ENCODE measurements at places on chromosomes 11 and 22.

DNA sequence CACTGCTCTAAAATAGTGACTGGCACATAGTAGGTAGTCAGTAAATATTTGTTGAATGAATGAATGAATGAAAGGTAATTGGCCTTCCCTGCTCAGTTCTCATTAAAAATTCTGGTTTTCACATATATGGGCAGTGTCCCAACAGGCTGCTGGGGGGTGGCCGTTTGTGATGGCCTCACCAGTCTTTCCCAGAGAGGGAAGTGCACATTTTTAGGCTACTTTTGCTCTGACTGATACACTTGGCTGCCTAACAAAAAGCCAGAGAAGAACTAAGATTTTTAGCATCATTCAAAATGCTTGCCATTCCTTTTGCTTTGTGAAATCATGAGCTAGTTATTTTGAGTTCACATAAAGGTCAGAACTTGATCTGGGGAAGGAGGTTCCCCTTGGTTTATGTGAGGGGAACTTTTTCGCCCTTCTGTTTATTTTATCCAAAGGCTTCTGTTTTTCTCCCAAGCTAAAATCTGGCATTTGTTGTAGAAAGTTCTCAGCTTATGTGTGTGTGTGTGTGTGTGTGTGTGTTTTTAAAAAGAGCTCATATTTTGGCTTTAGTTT lies 83.1 kb downstream of the PTPRJ start:
- DNase-seq = no peak

- DNase-seq = no peak
These were observed 8.9 kb downstream of the TRPM5 start for GRCh38 chr11:2435288-2436012.

DNA sequence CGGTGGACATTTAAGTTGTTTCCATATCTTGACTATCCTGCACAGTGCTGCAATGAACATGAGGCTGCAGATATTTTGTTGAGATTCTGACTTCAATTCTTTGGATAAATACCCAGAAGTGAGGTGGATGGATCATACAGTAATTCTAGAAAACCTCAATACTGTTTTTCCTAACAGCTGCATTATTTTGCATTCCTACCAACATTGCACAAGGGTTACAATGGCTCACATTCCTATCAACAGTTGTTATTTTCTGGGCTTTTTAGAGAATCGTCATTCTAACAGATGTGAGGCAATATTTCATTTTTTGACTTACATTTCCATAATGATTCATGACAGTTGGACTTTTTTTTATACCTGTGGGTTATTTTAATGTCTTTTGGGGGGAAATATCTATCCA lies 716.9 kb upstream of the ANO3 start:
- no peak for DNase-seq

GRCh38 chr22:30056015-30056414 lies 24.2 kb upstream of the HORMAD2 start:
- no peak for DNase-seq

GRCh38 chr11:32374261-32374711 lies 61.1 kb downstream of the WT1 start:
- DNase-seq = no peak

- no peak for DNase-seq
These were observed 107.2 kb downstream of the TSPAN18 start for GRCh38 chr11:44833877-44834452.

- peak; percentile 31 for DNase-seq
These were observed at the start of gene RTN4R for GRCh38 chr22:20268279-20269012. TSS of gene RTN4R (minus strand) at chr22:20268318. CDS start at chr22:20268092, 226 bp downstream.

- DNase-seq = no peak
These were observed 36.9 kb upstream of the MAPK1 start for GRCh38 chr22:21904250-21904789.

- no peak for DNase-seq
These were observed 4.7 kb upstream of the LGR4 start for GRCh38 chr11:27477243-27477642.

DNA sequence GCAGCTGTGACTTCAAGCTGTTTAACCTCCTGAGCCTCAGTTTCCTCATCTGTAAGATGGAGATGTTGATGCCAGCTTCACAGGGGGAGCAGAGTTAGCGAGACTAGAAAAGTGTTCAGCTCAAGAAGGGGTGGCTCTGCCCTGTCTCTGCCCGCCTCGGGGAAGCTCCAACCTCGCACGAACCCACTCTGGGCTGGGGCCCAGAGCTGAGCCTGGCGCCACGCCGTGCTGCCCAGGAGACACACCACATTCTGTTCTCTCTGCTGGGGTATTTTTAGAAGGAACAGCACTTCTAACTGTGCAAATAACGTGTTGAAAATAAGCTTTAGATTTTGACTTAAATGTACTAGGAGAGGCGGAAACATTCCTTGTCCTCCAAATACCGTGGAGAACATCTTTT lies 74.1 kb downstream of the PHF21B start:
- no peak for DNase-seq

DNA sequence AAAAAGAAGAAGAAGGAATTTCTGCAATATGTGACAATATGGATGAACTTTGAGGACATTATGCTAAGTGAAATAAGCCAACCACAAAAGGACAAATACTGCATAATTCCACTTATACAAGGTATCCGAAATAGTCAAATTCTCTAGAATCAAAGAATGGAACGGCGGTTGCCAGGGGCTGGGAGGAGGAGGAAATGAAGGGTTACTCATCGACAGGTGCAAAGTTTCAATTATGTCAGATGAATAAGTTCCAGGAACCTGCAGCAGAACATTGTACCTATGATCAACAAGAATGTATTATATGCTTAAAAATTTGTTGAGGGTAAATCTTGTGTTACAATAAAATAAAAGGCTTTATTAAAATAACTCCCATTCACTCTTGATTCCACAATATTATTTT lies 49.0 kb downstream of the SC5D start:
- no peak for DNase-seq

- no peak for DNase-seq
These were observed 189.8 kb downstream of the KIRREL3 start for GRCh38 chr11:126810776-126811175.

- no peak for DNase-seq
These were observed 860 bp downstream of the TMEM184B start for GRCh38 chr22:38271927-38272372.

DNA sequence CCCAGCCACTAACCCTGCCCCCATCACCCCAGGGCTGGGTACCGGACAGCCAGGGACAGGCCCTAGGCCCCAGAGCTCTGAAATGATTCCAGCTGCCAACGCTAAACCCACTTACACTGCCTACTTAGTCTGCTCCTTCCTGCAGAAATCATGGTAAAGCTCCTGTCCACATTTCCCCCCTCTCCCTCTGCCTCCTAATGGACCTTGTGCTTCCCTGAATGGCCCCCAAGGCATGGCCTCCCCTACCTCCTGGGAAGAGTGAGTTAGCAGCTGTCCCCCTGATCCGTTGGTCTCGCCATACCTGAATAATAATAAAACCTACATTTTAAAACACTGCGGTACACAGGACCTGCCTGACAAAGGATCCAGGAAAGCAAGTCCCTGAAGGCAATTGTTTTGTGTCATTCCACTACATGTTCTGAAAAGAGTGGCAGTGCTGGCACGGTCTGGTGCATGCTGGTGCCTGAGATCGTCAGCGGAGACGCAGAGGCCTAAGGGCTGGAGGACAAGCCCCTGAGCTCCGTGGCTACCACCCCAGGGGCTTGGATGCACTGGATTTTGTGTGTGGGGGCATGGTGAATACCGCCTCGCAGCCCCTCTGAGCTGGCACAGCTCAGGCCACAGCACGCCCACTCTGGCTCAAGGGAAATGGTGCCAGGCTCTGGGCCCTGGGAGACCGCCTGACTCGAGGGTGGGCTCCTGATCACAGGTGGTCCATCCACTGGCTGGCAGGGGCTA lies 186.3 kb downstream of the CTTN start:
- DNase-seq = no peak

GRCh38 chr22:36435516-36436415 lies 45.7 kb downstream of the TXN2 start:
- no peak for DNase-seq

DNA sequence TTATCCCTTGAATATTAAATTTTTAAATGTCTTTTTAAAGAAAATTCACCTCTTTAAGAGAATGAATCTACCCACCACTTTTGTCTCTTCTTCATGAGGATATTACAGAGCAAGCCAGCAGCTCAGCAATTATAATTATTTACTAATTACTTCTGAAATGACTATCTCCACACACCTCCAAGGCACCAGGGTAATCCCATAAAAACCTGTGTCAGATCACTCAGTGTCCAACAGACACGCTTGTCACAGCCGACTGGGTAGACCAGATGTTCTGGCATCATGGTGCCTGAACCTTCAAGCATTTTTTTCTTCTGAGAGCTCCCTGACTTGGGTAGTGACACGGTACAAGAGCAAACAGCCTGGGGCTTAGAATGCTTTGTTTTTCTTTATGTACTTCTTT lies 61.4 kb downstream of the EFCAB6 start:
- no peak for DNase-seq

GRCh38 chr11:125091247-125091876 lies 20.1 kb downstream of the TMEM218 start:
- peak; percentile 21 for DNase-seq

- no peak for DNase-seq
These were observed 1.4 kb downstream of the MFNG start for GRCh38 chr22:37484480-37485394.

DNA sequence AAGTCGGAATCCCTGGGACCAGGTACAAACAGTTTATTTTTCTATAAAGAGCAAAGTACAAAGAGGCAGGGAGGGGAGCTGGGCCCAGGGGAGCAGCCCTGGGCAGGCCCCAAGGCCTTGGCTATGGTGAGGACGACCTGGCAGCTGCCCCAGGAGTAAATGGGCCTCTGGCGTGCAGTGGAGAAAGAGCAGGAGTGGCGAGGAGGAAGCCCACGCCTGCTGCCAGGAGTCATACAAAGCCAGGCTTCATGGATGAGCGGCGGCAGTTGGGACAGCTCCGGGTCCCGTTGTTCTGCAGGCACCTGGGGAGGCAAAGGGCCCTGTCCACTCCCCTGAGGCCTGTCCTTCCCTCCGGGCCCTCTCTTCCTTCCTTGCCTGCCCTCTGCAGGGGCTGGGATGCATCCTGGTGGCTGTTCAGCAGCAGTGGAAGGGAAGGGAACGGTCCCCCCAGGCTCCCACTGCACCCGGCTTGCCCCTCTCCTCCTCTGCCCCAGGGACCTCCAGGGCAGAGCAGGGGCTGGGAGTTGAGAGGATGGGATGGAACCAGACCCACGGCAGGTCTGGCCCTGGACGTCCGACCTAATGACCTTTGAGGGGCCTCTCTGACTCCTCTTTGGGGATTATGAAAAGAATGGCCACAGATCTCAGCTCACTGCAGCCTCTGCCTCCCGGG lies 11.1 kb downstream of the RAPSN start:
- no peak for DNase-seq

- DNase-seq = no peak
These were observed 65.2 kb upstream of the A4GALT start for GRCh38 chr22:42785706-42786499.

- no peak for DNase-seq
These were observed 4.0 kb upstream of the SGSM1 start for GRCh38 chr22:24801901-24802465.

DNA sequence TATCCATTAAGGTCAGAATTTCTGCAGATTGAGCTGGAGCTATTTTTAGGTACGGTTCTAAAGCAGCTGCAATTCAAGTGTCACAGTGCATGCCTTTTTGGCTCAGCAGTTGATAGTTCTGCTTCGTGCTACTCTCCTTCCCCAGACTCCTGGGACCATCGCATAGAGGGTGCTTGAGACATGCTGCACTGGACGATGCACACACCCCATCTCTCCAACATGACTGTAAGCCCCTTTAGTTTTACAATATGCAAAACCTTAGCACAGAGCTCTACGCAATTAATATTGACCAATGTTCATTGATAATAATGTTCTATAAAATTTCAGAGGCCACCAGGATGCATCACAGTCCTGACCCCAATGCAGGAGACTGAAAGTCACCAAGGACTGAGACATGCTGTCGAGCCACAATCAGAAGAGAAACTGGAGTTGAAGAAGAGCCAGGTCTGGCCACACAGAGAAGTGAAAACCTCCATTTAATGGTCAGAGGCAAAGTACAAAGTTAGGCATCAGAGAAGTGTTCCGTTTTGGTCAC lies 120.9 kb upstream of the ZC3H12C start:
- DNase-seq = no peak

DNA sequence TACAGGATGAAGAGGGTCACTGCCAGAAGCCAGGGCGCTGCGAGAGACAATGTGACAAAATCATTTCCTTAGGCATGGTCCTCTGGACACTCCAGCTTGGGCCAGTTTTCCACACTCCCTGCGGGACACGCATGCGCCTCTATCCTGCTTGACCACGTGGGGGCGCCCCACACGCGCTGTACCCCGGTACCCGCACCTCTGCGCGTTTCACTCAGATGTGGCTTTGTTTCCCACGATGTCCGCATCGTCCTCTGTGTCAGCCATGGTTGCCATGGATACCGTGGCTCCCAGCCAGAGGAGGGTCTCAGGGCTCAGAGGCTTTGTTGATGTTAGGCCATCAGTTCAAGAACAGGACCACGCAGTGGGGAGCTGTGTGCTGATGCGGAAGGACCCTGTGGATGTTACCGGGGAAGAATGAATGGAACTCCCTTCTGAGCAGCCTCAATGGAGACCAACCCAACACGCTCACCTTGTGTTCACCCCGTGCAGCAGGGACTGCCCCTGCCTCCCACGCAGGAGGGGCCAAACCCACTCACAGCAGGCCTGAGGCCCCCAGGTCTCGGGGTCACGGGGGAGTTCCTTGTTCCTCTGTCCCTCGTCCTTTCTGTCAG lies 101.1 kb upstream of the SLC22A12 start:
- DNase-seq = no peak

DNA sequence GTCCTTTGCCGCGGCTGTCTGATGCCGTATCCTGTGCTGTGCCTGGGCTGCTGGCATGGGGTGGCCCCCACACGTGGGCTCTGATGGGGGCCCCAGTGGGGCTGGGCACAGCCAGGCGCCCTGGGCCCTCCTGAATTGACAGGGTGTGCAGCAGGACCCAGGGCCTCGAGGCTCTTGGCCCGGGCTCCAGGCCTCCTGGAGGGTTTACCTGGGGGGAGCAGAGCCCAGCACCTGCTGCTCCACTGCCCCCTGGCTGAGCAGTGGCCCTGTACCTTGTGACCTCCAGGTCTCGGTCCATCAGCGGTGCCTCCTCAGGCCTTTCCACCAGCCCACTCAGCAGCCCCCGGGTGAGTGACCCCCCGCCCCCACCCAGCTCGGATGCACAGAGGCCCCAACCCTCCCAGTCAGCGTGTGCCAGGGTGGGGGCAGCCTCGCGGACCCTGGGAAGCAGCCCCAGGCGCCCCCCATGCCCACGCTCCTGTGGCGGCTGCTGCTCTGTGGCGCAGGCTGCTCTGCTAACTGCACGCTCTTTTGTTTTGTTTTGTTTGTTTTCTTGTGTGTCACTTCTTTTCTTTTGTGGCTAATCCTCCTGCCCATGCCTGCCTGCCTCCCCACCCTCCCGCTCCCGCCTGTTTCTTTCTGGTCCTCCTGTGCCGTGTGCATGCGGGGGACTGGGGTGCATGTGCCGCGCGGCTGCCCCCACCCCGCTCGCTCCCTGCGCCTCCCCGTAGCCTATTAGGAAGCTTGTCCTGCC lies 36.9 kb downstream of the MOB2 start:
- no peak for DNase-seq

Measured in occipital lobe (tissue), 3 donors.